Thyroid gland (tissue), 4 donors: ENCODE measurements at places on chromosomes 12 and 14. TPM values are rescaled to one million over a fixed set of nuclear protein-coding genes. Genes with fewer than 3 reads are reported as not detected.

Gene KRT6B
- total RNA-seq: not detected

Gene RHOF
- total RNA-seq: 105 TPM

Gene RBMS2
- 50.8 TPM for total RNA-seq

DNA sequence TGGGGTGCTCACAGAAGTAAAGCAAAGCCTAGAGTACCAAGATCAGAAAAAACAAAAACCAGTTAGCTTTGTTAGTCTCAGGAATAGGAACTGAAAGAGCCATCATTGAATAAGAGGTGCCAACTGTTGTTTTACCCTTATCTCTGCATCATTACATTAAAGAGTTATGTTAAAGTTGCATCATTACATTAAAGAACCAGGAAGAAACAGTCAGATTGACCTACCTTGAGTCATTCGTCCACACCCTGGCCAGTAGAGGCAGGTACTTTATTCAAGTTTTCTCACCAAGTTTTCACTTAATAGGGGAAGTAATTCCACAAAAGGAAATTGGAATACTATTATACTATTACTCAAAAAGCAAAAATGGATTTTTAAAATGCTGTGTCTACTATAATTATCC lies 121.7 kb upstream of the CNOT2 start:
- DNase-seq: no peak

DNA sequence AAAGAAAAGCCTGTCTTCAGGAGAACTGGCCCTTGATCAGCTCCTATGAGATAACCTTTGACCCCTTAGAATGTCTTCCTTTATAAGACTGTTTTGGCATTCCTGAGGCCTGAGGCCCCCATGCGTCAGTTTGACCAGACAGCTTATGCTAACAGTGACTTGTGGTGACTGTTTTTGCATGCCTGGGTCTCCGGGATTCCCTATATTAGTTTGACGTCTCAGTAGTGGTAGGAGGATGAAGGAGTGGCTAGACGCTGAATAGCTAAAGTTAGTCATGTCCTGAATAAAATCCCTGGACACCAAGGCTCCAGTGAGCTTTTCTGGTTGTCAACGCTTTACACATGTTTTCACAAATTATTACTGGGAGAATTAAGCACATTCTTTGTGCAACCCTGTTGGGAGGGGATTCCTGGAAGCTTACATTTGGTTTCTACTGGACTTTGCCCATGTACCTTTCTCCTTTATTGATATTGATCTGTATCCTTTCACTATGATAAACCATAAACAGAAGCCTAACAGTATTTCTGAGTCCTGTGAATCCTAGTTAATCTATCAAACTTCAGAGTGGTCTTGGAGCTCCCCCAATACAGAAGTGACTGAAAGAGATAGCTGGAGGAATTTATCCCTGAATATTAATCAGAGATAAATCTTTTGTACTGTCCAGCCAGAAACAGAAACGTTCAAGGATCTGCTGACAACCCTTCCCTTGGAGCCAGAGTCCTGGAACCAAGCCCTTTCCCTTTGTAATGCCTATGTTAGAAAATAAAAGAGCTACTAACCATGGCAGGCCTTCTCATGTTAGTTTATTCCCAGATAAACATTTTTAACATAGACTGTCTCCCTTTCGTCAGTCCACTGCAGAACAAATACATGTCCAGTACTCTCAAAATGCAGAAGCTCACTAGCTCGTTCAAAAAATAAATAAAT lies 479.2 kb downstream of the RPS29 start:
- no peak for DNase-seq

- no peak for DNase-seq
Measured at GRCh38 chr14:96573473-96574100, 71.4 kb downstream of the PAPOLA start.
